Activated naive CD4-positive, alpha-beta T cell (primary cell): ENCODE measurements at places on chromosomes 7 and 10.

DNA sequence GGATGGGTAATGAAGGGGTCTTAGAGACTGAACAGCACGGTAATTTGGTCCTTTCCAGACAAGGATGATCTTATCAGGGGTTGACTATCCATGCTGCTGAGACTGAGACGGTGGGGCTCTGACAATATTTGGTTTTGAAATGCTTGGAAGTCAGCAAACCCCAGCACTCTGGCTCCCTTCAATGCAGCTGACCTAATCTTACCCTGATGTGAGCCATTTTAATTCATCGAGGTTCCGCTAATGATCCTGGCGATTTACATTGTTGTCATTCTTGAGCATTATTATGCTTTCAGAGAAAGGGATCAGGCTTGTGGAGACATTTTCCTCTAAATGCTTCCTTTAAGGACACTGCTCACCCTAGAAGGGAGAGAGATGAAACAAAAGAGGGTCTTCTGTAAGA, 114.6 kb upstream of the BMPER start:
- no peak for DNase-seq

DNA sequence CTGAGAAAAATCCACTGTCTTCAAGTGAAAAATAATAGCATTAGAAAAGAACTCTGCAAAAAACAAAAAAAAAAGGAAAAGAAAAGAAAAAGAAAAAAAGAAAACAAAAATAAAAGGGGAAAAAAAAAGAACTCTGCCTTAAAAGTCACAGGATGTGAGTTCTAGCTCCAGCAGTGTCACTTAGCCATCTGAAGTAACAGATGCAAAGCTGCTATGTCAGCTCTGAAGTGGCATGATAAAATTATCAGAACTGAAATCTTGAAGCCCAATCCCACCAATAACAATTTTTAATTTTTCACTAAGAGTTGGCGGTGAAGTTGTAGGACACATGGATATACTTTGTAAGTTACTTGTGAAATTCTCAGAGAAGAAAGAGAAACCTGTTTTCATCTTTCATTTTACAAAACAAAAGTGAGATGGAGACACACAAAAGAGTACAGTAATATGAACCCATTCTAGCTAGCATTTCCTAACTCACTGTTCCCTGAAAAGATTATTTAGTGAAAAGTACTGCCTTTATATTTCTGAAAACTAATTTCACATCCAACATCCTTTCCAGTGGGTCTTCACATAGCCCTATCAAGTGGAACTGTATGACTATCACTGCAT, 103.5 kb downstream of the ELAPOR2 start:
- DNase-seq, result no peak

GRCh38 chr10:74733612-74734011, 92.8 kb upstream of the KAT6B start:
- DNase-seq, result no peak

GRCh38 chr10:88819290-88819689, 16.8 kb downstream of the LIPM start:
- DNase-seq, result no peak

- DNase-seq, result no peak
Measured at GRCh38 chr10:6871128-6871527, 291.1 kb upstream of the PRKCQ start.

GRCh38 chr7:80313716-80314115, 179.1 kb downstream of the GNAI1 start:
- no peak for DNase-seq

DNA sequence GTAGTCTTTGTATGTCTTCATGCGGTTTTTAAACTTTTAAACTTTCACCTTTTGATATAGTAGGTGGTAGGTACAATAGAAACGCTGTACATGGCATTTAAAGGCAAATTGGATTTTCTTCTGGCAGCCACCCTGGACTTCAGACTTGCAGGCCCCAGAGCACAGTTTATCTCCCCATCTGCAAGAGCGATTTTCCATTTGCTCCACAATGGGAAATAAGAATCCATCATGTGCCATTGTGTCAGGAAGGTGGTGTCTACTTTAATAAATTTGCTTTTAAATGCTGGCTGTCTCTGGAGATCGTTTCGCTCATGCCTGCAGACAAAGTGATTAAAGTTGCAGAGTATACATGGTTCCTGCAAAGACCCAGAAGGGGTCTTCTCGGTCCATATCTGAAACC, 38.9 kb downstream of the UNC5B start:
- DNase-seq, result no peak

DNA sequence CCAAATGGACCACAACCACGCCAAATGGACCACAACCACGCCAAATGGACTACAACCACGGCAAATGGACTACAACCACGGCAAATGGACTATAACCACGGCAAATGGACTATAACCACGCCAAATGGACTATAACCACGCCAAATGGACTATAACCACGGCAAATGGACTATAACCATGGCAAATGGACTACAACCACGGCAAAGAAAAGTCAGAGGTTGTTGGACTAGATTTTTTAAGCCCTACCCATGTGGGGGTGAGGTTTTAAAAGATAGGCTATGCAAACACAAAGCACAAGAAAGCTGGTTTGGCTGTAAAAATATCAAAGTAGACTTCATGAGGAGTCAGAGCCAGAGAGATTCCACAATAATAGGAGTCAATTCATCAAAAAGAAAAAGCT, 55.8 kb downstream of the NCAPG2 start:
- no peak for DNase-seq
